ENCODE measurements at places on chromosomes 3 and 15.

- DNase-seq, result no peak
Measured at GRCh38 chr3:66393333-66394005, 107.4 kb downstream of the LRIG1 start.

- no peak for DNase-seq
Measured at GRCh38 chr3:50138266-50139200, 16.6 kb upstream of the SEMA3F start.

- DNase-seq, result no peak
Measured at GRCh38 chr3:3448468-3448867, 269.0 kb upstream of the CRBN start.

DNA sequence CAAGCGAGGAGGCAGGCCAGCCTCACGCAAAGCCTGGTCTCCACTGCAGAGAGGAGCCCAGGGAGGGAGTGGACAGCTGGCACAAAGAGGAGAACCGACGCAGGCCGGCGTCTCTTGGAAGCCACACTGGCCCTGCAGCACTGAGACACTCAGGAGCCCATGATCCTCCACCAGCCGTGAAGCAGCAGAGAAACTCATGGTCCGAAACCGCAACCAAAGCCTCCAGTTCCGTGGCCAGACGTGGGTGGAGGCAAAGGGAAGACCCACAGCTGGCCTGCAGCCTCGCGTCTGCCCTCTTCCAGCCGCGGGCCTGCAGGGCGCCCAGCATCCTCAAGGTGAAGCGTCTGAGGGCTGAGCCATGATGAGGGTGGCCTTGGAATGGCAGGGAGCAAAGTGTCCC, 62.2 kb upstream of the SEC61A1 start:
- no peak for DNase-seq

GRCh38 chr3:183968666-183969245, 48.9 kb downstream of the ABCC5 start:
- DNase-seq, result peak; percentile 14

- DNase-seq, result no peak
Measured at GRCh38 chr3:133887803-133888703, 7.6 kb downstream of the RAB6B start.

- DNase-seq, result no peak
Measured at GRCh38 chr3:37833302-37834186, 28.1 kb upstream of the CTDSPL start.

- DNase-seq, result no peak
Measured at GRCh38 chr3:27533261-27533607, 49.0 kb upstream of the SLC4A7 start.

DNA sequence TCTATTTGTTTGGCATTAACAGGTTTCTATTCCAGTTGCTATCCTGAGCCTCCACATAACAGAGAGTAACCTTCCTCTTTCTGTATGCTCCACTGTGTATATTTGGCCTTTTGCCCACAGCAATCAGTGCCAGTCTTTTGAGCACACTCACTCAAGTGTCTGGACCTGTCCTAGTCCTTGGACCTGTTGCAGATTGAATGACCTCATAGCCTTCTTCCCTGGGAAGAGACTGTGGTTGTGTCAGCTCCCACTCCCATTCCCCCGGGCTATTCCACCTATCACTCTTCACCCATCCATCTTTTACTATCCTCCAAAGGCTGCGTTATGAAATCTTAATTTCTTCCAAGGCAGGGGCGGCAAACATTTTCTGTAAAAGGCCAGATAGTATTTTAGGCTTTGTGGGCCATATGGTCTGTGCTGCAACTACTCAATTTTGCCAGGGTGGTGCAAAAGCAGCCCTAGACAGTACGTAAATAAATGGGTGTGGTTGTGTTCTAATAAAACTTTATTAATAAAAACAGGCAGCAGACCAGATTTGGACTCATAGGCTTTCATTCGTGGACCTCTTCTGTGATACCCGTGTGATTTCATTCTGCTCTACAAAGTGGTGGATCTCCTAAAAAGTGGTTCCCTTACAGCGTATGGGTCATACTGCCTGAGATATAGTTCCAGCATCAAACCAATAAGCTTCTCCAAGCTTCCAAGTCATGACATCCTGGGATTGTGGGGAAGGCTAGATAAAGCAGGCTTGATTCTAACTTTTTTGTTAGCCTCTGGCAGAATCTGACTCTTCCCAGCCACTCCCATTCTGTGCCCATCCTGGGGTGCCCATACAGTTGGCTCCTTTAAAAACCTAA, 57.4 kb downstream of the CDAN1 start:
- no peak for DNase-seq

GRCh38 chr3:149080011-149080698, 6.2 kb downstream of the HLTF start:
- DNase-seq, result no peak

DNA sequence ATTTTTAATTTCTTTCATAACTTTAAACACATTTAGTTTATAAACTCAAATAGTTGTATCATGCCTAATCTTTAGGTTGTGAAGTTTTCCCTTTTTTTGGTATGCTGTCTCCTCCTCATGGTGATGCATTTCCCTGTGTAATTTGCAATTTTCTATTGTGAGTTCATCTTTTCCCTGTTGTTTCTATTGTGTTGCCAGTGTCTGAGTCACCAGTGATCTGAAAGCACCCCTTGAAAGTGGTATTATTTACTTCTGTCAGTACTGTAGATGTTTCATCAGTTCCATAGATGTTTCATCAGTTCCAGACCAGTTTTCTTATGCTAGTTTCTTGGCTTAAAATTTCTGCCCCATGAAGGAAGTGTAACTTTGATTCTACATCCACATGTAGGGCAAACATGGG, 80.6 kb downstream of the OXSM start:
- DNase-seq, result no peak
